ENCODE measurements at places on chromosomes 4 and X.

DNA sequence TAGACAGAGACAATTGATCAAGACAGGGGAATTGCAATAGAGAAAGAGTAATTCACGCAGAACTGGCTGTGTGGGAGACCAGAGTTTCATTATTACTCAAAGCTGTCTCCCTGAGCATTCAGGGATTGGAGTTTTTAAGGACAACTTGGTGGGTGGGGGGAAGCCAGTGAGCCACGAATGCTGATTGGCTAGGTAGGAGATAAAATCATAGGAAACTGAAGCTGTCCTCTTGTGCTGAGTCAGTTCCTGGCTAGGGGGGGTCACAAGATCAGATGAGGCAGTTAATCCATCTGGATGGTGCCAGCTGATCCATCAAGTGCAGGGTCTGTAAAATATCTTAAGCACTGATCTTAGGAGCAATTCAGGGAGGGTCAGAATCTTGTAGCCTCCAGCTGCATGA is 358.6 kb downstream of the GPM6A start:
- no peak for DNase-seq

DNA sequence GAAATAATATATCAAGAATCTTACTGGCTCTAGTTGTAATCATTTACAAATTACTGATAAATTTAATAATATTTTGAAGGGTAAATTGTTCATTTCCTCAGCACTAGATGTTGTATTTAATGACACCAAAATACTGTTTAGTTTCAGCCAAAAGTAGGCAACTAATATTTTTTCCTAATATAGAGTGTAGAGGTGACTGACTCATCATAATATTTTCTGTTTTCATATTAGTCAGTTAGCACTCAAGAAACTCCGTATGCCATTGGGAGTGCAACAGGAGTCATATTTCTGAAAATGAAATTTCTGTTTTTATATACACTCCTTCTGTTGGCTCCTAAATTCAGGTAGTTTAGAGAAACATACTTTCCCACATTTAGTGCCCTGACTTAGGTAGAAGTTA is 36.6 kb upstream of the PTPN13 start:
- no peak for DNase-seq

DNA sequence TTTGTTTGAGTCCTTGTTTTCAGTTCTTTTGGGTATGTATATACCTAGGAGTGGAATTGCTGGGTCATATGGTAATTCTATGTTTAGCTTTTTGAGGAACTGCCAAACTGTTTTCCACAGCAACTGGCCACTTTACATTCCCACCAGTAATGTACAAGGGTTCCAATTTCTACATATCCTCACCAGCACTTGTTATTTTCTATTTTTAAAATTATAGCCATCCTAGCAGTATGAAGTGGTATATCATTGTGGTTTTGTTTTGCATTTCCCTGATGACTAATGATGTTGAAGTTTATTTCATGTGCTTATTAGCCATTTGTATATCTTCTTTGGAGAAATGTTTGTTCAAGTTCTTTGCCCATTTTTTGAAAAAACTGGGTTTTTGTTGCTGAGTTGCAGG is 39.6 kb downstream of the TMEM164 start:
- DNase-seq = peak; percentile 73

DNA sequence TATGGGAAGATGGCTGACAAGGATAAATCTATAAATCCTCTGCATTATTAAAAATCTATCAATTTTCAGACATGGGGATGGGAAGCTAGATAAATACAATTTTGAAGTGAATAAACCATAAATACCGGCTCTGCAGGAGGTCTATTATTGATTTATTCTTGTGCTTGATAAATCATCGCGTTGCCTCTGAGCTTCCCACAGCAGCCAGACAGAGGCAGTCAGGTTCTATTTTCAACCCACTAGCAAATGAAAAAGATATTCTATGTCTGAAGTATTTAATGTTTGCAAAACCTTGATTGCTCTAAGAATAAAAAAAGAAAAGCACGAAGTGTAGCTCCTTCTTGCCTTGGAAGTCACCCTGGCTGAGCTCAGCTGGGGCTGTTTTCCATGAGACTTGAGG is 216.2 kb downstream of the DHRSX start:
- no peak for DNase-seq

GRCh38 chr4:129167640-129168260 is 71.8 kb downstream of the C4orf33 start:
- DNase-seq = no peak

- DNase-seq = no peak
Observed at GRCh38 chr4:87144356-87144755, 76.1 kb downstream of the KLHL8 start.

GRCh38 chr4:182975806-182976205 is 58.6 kb upstream of the DCTD start:
- peak; percentile 84 for DNase-seq

GRCh38 chr4:141565379-141566089 is 70.8 kb upstream of the IL15 start:
- DNase-seq = no peak

DNA sequence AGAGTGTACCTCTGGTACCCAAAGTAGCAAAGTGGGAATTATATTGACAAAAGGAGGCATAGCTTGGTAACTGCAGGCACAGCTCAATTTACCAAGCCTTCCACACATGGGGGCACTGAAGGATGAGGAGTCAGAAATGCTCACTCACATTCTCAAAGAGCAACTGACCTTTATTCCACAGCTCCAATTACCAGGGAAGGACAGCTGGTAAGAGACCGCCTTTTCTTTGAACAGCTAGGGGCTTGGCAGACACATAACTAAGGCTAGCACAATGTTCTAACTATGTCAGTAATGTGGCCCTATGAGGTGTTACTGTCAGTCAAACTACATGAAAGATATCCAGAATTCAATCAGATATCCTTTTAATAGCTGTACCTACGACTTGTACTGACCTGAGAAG is 20.5 kb upstream of the STS start:
- no peak for DNase-seq

DNA sequence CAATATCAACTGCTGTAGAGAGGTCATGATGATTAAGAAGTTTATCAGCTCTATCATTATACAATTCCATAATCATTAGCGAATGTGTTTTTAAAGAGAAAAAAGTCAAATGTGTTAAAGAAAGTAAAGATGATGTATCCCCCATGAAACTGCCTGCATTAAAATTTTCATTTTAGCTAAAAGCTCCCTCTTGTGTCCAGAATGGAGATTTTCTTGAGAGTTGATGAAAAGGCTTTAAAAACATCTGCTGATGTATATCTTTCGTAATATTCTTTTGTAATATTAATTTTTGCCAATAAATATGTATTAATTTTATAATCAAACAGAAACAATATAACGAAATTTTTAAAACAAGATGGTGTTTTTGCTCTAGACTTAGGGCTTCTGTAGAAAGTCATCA is 52.1 kb upstream of the LHFPL1 start:
- DNase-seq = peak; percentile 25

GRCh38 chr4:41256740-41257256 is at the start of gene UCHL1:
UCHL1 (plus strand) TSS chr4:41256928; CDS start chr4:41256977, 49 bp downstream.
- peak; percentile 43 for DNase-seq

DNA sequence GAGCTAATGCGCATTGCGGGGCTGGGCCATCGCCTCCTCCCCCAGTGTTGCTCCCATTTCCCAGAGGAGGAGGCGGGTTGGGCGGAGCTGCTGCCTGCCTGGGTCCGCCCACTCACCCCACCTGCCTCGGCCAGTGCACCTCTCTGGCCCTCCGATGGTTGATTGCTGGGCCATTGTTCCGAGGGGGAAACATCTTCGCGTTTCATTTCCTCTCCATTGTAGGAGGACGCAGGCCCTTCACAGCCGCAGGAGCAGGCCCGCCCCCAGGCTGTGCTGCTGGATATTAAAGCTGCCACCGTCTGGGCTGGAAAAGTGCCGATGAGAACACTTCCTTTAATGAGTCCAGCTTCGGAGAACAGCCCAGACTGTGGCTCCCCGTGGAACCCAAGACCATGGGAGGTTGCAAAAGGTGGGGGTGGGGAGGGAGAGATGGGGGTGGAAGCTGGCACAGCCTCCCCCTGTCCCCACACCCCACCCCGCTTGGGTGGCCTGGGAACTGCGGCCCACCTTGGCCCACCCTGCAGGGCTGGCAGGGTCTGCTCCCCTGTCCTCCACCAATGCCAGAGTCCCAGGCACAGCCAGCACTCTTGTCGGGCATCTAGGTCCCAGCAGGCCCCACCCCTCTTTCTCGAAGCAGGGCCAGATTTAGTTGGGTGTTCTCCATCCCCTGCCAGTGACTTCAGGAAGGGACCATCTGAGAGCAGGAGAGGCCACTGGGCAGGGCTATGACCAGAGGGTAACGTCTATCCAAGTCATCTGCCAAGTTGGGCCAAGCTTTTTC is 96.6 kb downstream of the ADRA2C start:
- DNase-seq = no peak

- DNase-seq = no peak
Observed at GRCh38 chr4:67320645-67321044, 224.7 kb downstream of the CENPC start.

GRCh38 chr4:7354927-7355326 is 79.8 kb downstream of the PSAPL1 start:
- no peak for DNase-seq

GRCh38 chr4:8133897-8134563 is 24.6 kb downstream of the ABLIM2 start:
- no peak for DNase-seq

- DNase-seq = no peak
Observed at GRCh38 chr4:128846063-128846462, 36.6 kb downstream of the JADE1 start.

DNA sequence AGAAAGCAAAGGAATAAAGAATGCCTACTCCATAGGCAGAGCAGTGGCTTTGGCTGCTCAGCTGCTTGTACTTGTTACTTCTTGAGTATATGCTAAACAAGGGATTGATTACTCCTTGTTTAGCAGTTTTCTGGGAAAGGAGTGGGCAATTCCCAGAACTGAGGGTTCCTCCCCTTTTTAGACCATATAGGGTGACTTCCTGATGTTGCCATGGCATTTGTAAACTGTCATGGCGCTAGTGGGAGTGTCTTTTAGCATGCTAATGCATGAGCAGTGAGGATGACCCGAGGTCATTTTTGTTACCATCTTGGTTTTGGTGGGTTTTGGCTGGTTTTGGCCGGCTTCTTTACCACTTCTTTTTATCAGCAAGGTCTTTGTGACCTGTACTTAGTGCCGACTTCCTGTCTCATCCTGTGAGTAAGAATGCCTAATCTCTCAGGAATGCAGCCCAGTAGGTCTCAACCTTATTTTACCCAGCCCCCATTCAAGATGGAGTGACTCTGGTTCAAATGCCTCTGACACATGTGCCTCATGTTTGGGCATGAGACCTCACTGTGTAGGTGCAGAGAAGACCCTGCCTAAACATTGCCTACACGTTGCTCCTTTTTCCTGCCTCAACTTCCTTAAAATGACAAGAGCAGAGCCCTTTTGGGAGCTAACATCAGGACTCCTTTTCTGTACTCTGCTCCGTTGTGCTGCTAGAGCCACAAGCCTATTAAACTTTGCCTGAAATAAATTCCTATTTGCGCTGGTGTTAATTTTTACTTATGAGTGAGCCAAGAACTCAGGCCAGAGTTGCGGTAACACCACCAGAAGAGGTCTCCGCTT is 21.0 kb upstream of the UBA6 start:
- no peak for DNase-seq

- peak; percentile 82 for DNase-seq
Observed at GRCh38 chr4:112075129-112075753, 70.0 kb upstream of the FAM241A start.

DNA sequence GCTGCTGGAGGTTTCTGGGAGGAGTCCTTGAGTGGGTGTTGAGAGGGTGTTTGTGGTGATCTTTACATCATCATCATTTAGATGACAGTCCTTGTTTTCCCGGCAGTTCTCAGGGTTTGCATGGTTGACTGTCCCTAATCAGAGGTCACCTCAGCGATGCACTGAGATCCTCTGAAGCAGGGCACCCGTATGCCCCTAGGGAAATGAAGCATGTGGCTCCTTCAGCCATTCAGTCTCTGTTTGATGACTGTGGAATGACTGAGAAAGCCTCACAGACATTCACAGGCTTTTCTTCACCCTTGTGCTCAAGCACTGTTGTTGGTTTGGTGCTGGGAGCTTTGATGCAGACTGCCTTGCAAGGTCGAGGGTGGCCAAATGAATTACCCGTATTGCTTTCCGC is 474.7 kb downstream of the SPRY1 start:
- DNase-seq = peak; percentile 29

DNA sequence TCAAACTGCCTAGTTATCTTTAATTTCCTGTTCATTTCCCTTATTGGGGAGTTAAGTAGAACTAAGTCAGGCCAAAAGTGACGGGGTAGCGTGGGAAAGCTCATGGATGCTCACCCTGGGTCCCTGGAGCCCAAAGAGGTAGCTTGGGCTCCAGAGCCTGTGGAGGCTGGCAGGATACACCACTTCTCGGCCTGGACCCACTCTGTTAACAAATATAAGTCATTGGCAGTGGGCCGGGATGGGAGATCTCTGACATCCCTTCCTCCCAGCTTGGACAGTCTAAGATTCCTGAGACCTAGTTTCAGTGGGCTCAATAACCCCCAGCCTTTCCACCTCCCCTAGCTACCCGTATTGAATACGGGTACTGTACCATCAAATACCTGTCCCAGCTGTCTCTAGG is 106.1 kb downstream of the EFNB1 start:
- no peak for DNase-seq

Data from suppressor macrophage treated with lipopolysaccharide for 1 hour (primary cell).